ENCODE measurements at places on chromosomes 2 and 18. TPM values are rescaled to one million over a fixed set of nuclear protein-coding genes. Genes with fewer than 3 reads are reported as not detected.

The ATRAID gene
- total RNA-seq: 98.3 TPM

GRCh38 chr2:233422050-233422639, 67.9 kb downstream of the DGKD start:
- H3K27ac ChIP-seq: no peak overlapping the region
- no peaks in the 10 kb centered on the region for H3K27me3 ChIP-seq
- H3K4me1 ChIP-seq: peaks cover 17% of the 10 kb centered on the region
- no peak for DNase-seq
- H3K36me3 ChIP-seq: no peaks in the 10 kb centered on the region

DNA sequence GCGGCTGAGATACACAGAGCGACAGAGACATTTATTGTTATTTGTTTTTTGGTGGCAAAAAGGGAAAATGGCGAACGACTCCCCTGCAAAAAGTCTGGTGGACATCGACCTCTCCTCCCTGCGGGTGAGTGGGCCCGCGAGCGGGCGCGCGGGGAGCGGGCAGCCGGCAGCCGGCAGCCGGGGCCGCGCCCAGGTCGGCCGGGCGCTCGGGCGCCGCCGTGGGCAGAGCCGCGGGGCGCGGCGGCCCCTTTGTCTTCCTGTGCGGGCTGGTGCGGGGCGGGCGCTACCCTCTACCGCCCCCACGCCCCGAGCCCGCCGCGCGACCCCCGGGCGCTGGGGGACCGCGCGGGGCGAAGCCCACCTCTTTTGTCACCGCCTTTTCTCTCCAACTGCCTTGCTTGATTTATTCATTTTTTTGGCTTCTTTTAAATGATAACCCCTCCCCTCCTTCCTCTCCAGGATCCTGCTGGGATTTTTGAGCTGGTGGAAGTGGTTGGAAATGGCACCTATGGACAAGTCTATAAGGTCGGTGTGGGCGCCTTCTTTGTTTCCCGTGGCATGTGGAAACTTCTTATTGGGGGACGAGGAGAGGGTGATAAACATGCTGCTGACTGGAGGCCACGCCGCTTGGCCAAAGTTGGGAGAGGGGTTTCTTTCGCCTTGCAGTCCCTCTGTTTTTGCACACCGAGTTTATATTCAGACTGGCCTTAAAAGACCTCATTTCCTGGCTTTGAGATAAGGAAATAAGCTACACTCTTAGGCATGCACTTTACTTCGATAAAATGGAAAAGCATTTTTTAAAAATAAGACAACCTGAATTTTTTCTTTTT, 722 bp downstream of the MAP4K4 start:
- peaks cover 9% of the 10 kb centered on the region for H3K27me3 ChIP-seq
- peak; percentile 32 for DNase-seq
- H3K4me3 ChIP-seq: peak overlapping the region; percentile 97
- peaks cover 36% of the 10 kb centered on the region for H3K4me1 ChIP-seq

DNA sequence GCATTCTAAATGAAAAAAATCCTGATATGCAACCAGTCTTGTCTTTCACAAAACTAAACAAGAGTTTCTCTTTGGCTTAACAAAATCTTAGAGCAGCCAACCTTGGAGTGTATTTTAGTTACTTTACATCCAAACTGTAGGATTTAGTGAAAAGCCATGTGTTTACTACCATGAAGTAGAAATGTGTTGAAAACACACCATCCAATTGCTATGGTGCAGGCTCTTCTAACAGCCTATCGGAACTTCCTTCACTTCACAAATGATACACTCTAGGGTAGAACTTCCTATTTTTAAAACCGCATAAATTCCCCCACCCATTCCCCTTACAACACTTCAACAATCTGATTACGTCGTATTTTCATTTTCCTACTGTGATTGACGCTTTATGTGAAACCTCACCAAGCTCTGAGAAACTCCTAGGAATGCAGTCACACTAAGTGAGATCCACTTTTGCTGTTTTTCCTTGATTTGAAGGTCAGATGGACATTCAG, 74.4 kb upstream of the MAP4K4 start:
- no peak overlapping the region for H3K27ac ChIP-seq
- H3K4me3 ChIP-seq: no peak overlapping the region
- no peaks in the 10 kb centered on the region for H3K4me1 ChIP-seq
- no peaks in the 10 kb centered on the region for H3K36me3 ChIP-seq
- H3K27me3 ChIP-seq: no peaks in the 10 kb centered on the region
- DNase-seq: no peak

- H3K4me3 ChIP-seq: no peak overlapping the region
- H3K36me3 ChIP-seq: no peaks in the 10 kb centered on the region
- H3K4me1 ChIP-seq: no peaks in the 10 kb centered on the region
- DNase-seq: no peak
- no peaks in the 10 kb centered on the region for H3K27me3 ChIP-seq
- H3K27ac ChIP-seq: no peak overlapping the region
Measured at GRCh38 chr2:174563530-174564282, 33.9 kb downstream of the WIPF1 start.

GRCh38 chr2:166593403-166593802, 99.4 kb upstream of the SCN7A start:
- no peak overlapping the region for H3K27ac ChIP-seq
- H3K27me3 ChIP-seq: no peaks in the 10 kb centered on the region
- no peaks in the 10 kb centered on the region for H3K4me1 ChIP-seq
